ENCODE measurements at places on chromosomes 5 and 9.

- no peak for DNase-seq
These were observed 880 bp downstream of the CARD19 start for GRCh38 chr9:93096811-93097382.

- no peak for DNase-seq
These were observed 30.4 kb downstream of the RANBP17 start for GRCh38 chr5:170892196-170892595.

DNA sequence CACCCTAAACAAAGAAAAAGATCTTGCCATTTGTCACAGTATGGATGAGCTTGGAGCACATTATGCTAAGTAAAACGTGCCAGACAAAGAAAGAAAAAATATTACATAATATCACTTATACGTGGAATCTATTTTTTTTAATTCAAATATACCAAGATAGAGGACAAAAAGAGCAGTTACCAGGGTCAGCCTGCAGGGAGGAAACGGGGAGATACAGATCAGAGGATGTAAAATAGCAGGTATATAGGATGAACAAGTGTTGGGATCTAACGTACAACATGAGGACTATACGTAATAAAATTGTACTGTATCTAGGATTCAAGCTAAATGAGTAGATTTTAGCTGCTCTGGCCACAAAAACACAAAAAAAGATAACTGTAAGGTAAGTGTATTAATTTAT, 247.5 kb downstream of the TMEM161B start:
- DNase-seq: no peak

GRCh38 chr5:41392016-41392415, 118.4 kb downstream of the PLCXD3 start:
- DNase-seq: no peak

- DNase-seq: no peak
These were observed 92.6 kb downstream of the MARCHF3 start for GRCh38 chr5:126937771-126938170.

- DNase-seq: no peak
These were observed 7.2 kb downstream of the PLK2 start for GRCh38 chr5:58452566-58453258.

DNA sequence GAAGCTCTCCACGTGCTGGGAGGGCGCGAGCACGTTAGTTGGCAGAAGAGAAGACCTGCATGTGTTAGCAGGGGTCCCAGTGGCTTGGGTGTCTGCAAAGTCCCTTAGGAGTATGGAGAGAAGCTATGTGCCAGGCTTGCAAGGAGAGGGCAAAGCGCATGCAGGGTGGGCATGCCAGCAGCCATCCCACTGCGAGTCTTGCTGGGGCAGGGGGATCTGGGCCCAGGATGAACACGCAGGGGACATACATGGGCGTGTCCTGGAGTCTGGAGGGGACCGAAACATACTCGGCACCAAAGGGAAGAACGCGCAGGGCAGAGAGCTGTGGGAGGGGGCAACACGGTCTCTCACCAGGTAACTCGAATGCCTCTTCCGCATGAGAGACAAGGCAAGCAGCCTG, 43.6 kb upstream of the IPPK start:
- no peak for DNase-seq

GRCh38 chr9:78865737-78866136, 568.8 kb downstream of the PSAT1 start:
- DNase-seq: no peak

GRCh38 chr5:5816960-5817359, 394.5 kb downstream of the ICE1 start:
- no peak for DNase-seq

GRCh38 chr5:51604324-51604723, 221.1 kb downstream of the ISL1 start:
- DNase-seq: no peak

DNA sequence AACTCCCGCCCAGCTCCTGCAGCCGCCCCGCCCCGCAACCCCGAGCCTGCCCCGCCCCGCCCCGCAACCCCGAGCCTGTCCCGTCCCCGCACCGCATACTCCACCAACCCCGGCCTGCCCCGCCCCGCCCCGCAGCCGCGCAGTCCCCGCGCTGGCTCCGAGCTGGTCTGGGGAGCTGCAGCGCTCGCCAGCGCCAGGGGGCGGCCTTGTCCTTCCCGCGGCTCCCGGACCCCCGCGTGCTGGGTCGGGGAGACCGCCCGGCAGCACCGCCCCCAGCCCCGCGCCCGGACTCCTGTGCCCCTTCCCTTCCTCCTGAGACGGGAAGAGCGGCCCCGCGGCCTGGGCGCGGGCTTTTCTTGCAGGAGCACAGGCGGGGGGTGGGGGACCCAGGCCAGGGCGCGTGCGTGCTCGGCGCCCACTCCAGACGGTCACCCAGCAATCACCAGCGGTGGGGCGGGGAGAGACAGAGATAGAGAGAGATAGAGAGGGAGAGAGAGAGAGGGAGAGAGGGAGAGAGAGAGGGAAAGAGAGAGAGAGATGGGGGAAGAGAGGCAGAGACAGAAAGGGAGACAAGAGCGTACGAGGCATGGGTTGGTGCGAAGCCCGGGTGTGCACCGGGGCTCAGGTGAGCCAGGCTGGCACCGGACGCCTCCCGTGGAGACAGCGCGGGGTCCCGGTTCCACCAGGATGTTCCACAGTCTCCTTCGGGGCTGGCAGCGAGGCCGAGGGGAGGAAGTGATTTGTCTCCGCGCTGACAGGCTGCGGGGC, 14.7 kb upstream of the TMEM250 start:
- peak; percentile 5 for DNase-seq

DNA sequence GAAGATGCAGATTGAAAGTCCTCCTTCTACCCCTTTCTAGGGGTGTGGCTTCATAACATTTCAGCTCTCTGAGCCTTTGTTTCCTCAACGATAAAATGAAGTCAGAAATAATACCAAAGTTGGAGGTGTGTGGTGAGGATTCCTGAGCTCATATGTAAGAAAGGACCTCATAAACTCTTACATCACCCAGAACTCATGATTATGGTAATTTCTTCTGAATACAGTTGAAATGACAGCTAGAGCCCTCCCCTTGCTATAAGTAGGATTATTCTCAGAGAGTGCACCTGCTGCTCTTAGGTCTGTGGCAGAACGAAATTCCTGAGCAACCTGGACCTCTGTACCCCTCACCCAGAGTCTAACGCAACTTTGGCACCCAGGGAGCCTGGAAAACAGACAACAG, 291.4 kb upstream of the KLF4 start:
- DNase-seq: no peak

GRCh38 chr9:110364451-110364850, 26.8 kb upstream of the TXNDC8 start:
- no peak for DNase-seq

DNA sequence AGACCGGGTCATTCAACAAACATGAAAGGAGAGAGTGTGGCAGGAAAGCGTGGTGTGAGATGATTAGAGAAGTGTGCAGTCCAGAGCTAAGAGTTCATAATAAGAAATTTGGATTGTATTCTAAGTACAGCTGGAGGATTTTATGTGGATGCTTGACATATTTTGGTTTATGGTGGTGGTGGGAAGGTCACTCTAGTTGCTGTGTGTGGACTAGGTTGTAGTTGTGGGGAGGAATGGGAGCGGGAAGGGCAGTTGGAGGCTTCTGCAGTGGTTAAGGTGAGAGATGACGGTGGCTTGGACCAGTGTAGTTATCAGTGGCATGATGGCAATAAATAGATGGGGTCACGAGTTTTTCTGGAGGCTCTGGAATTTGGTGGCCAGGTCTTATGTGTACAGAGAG, 45.7 kb upstream of the GPR151 start:
- no peak for DNase-seq

- no peak for DNase-seq
These were observed 62.1 kb downstream of the FAT2 start for GRCh38 chr5:151528996-151529395.

DNA sequence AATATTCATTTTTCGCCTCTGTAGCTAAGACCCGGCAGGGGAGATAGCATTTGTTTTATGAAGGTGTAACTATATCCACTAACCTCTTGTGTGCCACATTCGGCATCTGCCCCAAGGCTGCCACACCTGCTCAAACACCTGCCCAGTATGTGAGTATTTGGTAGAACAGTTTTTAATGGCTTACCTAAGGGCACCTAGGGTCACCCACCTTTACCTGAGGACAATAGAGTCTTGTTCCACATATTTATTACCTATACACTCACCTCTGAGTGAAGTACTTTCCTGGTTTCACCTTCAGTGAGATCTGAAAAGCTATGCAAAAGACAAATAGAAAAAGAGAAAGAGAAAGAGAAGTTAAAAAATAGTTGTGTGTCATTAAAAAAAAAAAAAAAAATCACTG, 68.0 kb upstream of the PIP5K1B start:
- no peak for DNase-seq

DNA sequence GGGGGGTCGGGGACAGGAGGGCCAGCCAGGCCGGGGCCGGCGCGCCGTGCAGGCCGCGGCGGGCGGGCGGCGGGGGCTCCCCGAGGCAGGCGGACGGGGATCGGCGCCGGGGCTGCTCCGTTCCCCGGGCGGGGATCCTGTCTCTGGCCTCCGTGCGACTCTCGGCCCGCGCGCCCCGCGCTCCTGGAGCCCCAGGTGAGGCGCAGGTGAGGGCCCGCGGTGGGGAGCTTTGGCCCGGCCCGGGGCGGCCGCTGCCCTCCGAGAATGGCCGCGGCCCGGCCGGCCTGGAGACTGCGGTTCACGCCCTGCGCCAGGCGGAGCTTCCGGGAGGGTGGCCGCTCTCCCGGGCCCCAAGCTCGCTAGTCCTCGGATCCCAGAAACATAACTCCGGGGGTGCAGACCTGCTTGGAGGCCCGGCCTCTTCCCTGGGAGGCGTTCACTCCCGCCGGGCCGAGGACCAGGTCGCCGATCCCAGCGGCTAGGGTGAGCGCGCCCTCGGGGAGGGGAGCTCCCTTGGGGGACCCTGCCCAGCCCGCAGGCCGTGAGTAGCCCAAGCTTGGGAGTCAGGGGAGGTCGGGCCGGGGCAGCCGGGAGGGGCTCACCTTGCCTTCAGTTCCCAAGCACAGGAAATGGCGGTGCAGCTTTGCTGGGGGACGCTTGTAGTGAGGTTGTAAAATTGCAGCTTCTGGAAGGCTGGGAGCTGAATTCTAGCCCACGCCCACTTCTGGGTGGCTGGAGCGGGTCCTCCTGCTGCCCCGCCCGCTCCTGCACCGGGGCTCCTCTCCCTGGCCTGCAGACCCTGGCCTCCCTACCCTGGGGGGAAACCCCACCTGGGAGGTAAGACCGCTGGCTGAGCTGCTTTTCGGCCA, 723 bp downstream of the PPP1R26 start:
- DNase-seq: peak; percentile 5

DNA sequence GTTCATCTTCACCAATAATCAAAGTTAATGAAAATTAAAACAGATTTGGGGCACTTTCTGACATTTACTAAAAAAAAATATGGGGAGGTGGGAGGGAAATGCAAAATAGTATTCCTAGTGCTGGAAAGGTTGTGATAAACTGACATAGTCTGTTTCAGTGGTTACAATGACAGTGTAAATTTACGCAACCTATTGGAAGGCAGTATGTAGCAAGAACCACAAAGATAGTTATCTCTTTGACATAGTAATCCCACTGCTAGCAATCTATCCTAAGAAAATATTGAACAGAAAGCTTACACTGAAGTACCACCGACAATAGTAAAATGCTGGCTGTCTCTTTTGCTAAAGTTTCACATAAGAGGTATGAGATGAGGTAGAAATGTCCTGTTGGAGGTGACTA, 15.1 kb upstream of the EPB41L4B start:
- DNase-seq: no peak

DNA sequence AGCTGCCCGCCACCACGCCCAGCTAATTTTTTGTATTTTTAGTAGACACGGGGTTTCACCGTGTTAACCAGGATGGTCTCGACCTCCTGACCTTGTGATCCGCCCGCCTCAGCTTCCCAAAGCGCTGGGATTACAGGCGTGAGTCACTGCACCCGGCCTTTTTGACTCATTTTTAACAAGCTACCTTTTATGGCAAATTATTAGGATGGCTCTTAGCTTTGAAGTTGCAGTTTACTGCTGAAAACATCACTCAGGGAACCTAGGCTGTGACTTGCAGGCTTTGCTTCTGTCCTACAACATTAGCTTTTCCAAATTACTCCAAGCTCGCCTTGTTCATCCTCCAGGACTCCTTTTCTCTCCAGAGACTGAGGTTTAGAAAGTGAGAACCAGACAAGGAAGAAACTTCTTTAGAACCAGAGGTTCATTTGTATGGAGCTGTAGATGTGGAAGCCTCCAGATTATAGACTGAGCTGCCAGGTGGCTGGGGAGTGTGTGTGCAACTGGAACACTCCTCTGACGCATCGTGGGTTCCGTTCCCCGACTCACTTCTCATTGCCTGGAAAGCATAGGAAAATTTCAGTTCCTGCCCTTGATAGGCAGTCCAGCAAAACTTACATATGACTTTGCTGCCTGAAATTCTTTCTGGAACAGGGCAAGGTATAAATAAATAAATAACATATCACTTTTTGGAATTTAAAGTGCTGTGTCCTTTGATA, 23.8 kb upstream of the SPTAN1 start:
- no peak for DNase-seq

- DNase-seq: no peak
These were observed 417.0 kb downstream of the MAN2A1 start for GRCh38 chr5:110106750-110107149.

DNA sequence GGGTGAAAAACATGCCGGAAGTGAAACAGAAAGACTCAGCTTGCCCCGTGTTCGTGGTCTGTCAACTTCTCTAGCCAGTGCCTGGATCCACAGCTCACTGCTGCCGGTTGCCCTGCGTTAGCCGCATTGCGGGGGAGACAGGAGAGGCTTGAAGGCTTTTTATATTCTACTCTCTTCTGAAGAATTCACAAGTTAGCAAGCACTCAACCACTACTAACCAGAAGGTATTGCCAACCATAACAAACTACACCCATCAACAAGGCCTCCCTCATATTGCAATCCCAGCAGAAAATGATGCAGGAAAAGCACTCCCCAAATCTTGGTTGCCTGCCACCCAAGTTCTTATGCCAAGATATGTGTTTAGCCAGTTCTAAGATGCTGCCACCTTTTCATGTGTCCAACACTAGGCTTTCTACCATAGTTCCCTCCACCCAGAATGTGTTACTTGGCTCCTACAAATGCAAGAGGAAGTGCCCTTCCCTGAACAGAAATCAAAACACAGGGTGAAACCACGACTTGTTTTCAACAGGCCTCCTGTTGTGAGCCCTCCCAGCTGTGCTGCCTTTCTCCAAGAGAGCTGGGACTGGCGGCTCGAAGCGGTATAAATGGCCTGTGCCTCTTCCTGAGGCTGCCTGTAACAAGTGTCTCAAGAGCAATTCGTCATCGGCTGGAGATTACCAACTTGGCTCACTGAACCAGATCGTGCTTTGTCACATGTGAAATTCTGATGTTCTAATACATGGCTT, 129.0 kb downstream of the SNX18 start:
- DNase-seq: peak; percentile 47
